D341Med (cell line): ENCODE measurements at places on chromosomes 3 and 15.

GRCh38 chr3:144643771-144644198 is 672.2 kb downstream of the DIPK2A start:
- DNase-seq = no peak

DNA sequence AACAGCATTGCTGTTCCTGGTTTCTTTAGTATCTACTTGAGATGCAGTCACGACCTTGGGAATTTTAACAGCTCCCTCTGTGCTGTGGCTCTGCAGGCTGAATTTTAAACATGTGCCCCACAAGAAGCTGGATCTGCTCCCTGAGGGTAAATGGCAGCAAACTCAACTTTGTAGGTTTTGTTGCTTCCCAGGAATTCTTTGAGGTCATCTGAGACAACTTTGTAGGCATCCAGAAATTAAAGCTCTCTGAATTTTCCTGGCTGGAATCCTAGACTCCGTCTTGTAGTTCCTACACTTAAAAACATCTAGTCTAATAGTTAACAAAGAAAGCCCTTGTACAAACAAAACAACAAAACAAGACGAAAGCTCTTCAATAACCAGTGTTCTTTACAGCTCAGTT is 366.3 kb downstream of the FEZF2 start:
- DNase-seq = no peak

GRCh38 chr15:62105266-62105665 is 38.5 kb downstream of the C2CD4A start:
- no peak for DNase-seq

DNA sequence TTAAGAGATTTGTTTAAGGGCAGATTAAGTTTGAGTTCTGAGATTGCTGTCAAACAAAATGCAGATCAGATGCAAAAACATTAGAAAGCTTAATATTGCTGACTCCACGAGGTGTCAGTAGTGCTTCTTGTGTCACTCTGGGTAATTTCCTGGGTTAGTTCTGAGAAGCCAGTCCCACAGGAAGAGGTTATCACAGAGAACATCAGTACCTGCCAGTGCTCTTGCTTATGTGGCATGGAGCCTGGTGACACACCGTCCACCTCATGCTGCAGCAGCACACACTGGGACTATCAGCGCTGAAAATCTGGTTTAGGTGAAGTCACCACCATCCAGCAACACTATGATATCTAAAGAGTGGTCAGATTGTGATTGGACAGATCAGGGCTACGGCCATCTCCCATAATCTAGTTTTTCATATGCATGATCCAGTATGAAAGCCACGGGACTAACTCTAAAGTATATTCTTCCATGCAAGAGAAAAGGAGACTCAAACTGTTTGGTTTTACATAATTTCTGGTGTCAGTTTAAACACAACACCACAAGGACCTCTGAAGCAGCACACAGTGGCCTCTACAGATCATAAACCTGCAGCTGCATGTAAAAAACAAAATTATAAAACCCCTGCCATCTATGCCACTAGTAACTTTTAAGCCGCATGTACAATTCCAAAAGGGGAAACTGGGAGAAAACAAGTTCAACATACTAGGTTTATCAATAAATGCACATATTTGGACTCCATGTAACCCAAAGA is 36.1 kb upstream of the MYO5C start:
- DNase-seq = peak; percentile 59

DNA sequence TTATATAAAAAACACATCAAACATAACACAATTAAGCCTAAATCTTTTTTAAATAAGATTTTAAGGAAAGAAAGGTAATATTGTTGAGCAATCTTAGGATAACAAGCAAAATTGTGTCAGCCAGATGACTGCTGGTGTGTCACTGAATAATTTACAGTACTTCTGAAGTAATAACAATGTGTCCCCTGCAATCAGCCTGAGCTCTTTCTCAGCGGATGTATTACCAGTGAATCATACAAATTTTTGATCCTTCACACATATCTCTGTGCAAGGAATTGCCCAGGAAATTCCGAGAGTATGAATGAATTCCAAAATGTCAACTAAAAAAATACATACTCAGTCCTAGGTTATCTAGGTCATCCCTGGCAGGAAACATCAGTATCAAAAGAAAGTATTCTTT is 76.6 kb upstream of the PTX3 start:
- DNase-seq = no peak

GRCh38 chr3:66405701-66406091 is 95.1 kb downstream of the LRIG1 start:
- no peak for DNase-seq

DNA sequence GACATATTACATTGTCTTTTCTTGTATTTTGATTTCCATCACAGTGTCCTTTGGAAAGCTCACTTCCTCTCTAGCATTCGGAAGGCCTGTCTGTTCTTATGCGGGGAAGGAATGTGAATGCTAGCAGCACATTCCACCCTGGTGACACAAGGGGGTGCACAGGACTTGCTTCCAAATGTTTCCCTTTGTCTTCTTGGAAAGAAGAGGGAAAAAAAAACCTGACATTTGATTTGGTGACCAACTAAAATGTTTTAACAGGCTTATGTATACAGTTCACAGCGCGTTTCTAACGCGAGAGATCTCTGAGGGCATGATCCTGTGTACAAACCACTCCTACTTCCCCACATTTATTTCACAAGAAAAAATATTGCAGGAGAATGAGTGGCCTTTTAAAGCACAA is 107.6 kb upstream of the FXR1 start:
- DNase-seq = no peak

GRCh38 chr3:197205675-197206074 is 92.7 kb downstream of the DLG1 start:
- no peak for DNase-seq

DNA sequence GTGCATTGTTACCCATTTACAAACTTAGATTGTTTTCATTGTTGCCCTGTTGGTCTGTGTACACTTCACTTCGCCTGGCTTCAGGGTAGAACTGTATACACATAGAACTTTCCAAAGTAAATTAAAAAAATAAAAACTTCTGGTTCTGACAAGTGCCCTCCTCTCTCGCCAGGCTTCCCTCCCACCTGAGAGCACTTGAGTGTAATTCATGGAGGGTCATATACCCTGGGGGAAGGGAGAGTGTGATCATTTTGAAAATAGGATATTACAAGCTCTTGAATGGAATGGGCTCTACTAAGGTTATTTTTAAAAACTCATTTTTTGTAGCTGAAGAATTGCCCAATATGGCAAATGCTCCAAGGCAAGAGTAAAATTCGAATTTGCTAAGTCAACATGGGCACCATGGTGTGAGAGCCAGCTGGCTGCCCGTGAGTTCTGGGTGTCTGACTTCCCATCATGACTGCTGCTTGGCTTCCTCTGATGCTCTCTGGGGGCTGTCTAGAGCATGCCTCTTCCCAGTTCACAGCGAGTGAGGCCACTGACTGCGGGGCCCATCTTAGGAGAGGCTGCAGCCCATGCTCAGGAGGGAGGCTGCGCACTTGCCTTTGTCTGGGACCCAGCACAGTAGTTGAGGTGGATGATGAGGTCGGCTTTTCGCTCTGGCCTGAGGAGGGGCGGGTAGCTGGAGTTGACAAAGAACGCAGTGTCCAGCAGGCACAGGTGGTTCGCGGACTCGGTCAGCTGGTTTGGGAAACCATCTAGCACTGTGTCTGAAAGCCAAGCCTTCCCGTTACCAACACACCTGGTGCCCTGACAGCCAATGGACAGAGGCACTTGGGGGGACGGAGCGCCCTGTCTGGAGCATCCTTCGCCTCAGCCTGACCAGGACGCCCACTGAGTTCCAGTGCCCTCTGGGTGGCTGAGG is 13.1 kb upstream of the EHD4 start:
- no peak for DNase-seq

GRCh38 chr15:65305150-65305758 is 777 bp downstream of the RNU5B-1 start:
- DNase-seq = no peak

GRCh38 chr3:7205962-7206361 is 345.0 kb downstream of the GRM7 start:
- DNase-seq = no peak
